ENCODE measurements at places on chromosomes 5 and 9. TPM values are rescaled to one million over a fixed set of nuclear protein-coding genes. Genes with fewer than 3 reads are reported as not detected.
A peak's percentile ranks its signal among the peaks of the same experiment; 100 is the strongest.

The PCDHGA4 gene
- 0.27 TPM for total RNA-seq

The ACTL7B gene
- total RNA-seq = not detected

The RCL1 gene
- total RNA-seq = 13.0 TPM

The OBP2B gene
- not detected for total RNA-seq

The TEK gene
- 1.3 TPM for total RNA-seq

DNA sequence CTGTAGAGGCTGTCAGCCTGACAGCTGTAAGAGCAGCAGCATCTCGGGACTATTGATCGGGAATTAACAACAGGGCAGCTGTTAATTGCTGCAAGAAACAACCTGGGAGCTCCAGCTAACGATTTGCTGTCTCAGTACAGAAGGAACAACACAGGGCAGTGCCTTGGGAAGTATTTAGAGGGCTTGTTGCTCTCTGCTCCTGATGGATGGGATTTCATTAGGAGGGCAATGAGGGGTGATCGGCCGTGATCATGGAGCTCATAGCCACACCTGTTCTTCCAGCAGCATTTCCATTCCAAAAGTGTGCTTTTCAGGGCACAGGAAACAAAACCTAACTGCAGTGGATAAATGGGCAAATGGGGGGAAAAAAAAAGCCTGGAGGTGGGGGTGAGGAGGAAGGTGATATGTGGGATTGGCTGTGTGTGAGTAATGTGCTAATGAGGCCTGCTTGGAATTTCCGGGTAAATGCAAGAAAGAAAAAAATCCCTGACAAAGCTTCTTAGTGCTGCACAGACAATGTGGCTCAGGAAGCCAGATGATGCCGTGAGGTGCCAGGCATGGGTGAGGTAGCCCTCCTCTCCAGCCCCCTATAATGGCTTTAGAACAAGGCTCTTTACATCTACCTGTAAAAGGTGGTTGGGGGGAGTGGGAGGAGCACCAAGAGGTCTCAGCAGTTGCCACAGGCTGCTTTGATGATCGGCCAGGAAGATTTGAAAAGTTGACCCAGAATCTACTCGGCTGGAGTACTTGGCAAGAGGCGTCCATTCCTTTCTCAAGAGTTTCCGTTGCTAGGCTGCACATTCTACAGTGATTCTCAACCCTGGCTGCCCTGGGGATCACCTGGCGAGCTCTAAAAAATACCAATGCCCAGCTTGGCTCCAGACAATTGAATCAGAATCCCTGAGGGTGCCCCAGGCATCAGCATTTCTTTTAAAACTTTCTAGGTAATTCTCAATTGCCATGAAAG is 139.5 kb upstream of the KLF9 start:
- H3K4me1 ChIP-seq = peaks cover 29% of the 10 kb centered on the region
- H3K27ac ChIP-seq = peak overlapping the region; percentile 85
- H3K4me3 ChIP-seq = no peak overlapping the region
- DNase-seq = no peak

DNA sequence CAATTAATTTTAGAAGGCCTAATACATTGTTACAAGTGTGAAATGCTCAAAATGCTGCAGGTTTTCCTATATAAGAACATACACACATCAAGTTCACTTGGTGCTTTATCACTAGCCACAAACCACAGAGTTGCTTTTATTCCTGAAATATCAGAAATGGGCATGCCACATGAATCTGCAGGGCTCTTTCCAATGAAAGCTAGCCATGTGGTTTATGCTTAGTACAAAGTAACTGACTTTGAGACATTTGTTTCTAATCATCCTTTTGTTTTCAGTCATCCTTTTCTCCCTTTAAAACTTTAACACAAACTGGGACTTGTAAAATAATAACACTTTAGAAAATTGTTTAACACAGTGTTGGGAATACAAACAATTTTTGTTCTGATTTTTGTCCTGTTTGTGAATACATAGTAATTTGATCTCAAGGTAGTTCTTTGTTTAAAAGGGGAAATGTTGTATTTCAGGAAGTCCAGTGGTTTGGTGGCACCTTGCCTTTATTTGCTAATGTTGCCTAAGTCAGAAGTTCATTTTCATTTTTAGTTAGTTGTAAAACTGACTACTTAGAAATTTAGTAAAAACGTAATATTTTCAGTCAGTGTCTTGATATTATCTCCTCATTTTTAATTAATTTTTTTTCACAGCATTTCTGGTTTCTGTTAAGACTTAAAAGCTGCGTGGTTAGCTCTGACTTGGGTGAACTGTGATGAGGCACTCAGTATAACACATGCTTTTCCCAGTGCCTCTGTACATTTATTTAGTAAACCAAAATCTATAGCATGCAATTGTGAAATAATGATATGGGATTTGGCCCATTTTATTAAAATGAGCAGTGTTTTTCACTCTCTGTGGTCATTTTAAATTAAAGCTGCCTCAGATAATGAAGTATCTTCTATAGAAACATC is 18.6 kb downstream of the PRDM6 start:
- H3K27me3 ChIP-seq = peaks cover 38% of the 10 kb centered on the region
- H3K27ac ChIP-seq = no peak overlapping the region
- no peaks in the 10 kb centered on the region for H3K36me3 ChIP-seq
- DNase-seq = no peak

DNA sequence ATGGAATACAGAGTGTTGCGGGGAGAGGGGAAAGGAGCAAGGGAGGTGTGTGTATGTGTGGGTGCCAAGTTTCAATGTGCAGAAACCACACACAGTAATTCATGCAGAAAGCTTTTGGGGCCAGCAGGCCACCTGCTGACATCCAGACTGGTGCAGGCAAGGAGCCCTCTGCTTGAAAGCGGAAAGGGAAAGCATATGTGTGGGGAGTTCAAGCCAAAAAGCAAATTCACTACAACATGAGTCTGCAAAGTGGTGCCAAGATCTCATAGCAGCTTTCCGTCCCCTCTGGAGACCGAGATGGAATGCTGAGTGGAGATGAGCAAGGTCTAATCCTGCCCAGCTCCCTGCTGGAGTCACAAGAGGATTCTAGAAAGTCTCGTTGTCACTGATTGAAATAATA is 159.7 kb upstream of the VLDLR start:
- no peak overlapping the region for H3K27ac ChIP-seq
- peaks cover 4% of the 10 kb centered on the region for H3K27me3 ChIP-seq
- H3K36me3 ChIP-seq = no peaks in the 10 kb centered on the region
- no peak overlapping the region for H3K4me3 ChIP-seq
- DNase-seq = no peak

DNA sequence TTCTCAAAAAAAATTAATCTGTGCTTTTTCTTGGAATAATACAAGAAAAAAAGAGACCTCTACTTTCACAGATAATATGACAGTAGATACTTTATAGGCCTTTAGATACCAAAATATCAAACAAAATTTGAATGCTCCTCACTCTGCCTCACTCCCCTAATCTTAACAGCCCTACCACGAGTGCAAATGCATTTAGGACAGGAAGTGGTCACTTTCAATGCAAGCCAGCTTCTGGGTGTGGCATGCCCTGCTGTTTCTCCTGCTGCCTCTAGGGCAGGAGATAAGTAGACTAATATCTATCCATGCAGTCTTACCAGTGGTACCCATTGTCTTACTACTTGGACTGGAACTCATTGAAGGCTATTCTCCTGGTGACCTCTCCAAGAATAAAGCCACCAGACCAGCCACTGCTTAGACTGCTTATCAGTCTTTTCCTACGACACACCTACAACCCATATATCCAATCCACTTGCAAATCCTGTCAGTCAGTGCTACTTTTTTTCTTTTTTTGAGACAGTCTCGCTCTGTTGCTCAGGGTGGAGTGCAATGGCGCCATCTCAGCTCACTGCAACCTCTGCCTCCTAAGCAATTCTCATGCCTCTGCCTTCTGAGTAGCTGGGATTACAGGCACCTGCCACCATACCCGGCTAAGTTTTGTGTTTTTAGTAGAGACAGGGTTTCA is 23.0 kb downstream of the FRRS1L start:
- no peaks in the 10 kb centered on the region for H3K36me3 ChIP-seq
- peaks cover 3% of the 10 kb centered on the region for H3K4me1 ChIP-seq
- no peak overlapping the region for H3K4me3 ChIP-seq
- peaks cover 11% of the 10 kb centered on the region for H3K27me3 ChIP-seq
- H3K27ac ChIP-seq = no peak overlapping the region

- H3K27me3 ChIP-seq = no peaks in the 10 kb centered on the region
- no peak overlapping the region for H3K27ac ChIP-seq
- no peak for DNase-seq
- H3K4me3 ChIP-seq = no peak overlapping the region
- H3K36me3 ChIP-seq = no peaks in the 10 kb centered on the region
- H3K4me1 ChIP-seq = peaks cover 19% of the 10 kb centered on the region
Measured at GRCh38 chr5:65078331-65078730, 309.6 kb downstream of the CWC27 start.

GRCh38 chr5:151002681-151003502 is 17.5 kb upstream of the GPX3 start:
- no peak for DNase-seq
- H3K36me3 ChIP-seq = no peaks in the 10 kb centered on the region
- H3K27ac ChIP-seq = no peak overlapping the region
- no peak overlapping the region for H3K4me3 ChIP-seq
- peaks cover 25% of the 10 kb centered on the region for H3K27me3 ChIP-seq

DNA sequence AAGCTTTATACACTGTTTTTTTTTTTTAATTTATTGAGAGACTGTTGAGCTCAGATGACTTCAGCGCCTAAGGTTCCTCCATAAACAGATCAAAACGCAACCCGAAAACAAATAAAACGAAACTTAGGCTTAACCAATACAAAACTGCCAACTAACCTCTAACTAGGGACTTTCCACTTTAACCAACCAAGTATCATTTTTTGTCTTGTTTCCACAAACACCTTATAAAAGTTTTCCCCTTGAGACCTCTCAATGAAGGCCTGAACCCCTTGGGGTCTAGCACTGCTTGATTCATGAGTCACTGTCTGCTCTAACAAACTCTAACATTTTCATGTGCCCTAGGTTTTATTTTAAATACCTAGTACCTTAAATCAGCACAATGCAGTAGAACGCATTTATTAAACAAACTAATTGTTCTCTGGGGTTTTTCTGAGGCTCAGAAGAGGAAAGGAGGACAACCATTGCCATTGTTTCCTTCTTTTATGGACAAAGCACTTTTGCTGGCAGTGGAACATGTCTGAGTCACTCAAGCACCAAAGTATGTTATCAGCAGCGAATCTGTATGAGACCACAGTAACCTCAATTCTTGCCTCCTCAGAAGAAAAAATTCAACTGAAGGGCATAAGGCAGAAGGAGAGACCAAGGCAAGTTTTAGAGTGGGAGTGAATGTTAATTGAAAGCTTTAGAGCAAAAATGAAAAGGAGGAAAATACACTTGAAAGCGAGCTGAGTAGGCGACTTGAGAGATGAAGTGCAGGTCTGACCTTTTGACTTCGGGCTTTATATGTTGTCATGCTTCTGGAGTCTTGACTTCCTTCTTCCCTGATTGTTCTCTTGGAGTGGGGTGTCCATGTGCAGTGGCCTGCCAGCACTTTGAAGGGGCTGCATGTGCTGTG is 97.7 kb upstream of the HCN1 start:
- DNase-seq = no peak
- H3K4me3 ChIP-seq = no peak overlapping the region
- H3K27me3 ChIP-seq = no peaks in the 10 kb centered on the region
- no peak overlapping the region for H3K27ac ChIP-seq

Measured in osteocyte (in vitro differentiated cells).